ENCODE measurements at places on chromosomes 13 and 19.

DNA sequence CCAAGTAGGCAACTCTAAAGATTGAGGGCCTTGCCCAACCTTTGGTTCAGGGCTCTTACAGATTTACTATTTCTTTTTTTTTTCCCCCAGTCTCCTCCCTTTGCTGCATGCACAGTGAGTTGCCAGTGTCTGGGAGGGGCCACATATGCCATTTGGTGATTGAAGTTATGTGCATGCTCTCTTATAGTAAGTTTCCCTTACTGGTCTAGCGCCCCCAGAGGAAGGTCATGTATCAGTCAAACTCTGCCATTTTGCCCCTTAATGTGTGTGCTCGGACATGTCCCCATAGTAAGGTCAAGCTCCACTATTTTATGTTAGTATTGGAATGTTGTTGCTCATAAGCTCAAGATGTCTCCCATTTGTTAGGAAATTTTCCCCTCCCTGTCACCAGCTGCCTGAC, 1138.0 kb upstream of the SLC10A2 start:
- no peak for DNase-seq

DNA sequence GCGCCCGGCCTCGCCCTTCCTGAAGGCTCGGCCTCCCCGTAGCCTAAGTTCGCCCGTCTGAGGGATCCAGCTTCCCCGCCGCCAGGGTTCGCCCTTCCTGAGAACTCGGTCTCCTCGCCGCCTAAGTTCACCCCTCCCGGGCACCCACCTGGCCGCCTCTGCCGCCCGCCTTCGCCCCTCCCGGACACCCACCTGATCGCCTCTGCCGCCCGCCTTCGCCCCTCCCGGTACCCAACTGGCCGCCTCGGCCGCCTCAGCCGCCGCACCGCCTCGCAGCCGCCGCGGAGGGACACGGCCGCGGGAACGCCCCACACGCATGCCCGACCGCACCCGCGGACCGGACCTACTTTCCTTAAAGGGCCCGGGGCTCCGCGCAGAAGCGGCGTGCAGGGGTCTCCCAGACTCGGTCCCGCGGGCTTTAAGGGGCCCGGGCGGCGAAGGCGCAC, at the start of gene MOB3A:
Gene MOB3A, minus strand, starts transcription at position 293 of the 446 bp plus-strand sequence. CDS start 17,766 bp downstream, outside the sequence.
- DNase-seq: peak; percentile 84

DNA sequence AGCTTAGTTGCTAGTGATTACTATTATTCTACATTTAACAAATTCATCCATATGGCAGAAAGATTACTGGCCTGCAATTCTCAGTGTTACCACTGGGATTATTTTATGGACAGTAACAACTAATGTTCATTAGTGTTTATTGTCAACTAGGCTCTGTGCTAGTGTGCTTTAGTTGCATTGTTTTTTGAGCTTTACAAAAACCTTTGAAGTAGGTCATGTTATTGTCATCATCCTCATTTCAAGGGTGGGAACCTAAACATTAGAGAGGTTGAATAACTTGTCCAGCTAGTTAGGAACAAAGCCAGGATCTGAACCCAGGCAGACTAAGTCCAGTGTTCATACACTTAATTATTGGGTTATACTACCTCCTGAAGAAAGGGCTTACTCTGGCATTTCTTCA, 27.8 kb upstream of the TDRD3 start:
- DNase-seq: peak; percentile 5

DNA sequence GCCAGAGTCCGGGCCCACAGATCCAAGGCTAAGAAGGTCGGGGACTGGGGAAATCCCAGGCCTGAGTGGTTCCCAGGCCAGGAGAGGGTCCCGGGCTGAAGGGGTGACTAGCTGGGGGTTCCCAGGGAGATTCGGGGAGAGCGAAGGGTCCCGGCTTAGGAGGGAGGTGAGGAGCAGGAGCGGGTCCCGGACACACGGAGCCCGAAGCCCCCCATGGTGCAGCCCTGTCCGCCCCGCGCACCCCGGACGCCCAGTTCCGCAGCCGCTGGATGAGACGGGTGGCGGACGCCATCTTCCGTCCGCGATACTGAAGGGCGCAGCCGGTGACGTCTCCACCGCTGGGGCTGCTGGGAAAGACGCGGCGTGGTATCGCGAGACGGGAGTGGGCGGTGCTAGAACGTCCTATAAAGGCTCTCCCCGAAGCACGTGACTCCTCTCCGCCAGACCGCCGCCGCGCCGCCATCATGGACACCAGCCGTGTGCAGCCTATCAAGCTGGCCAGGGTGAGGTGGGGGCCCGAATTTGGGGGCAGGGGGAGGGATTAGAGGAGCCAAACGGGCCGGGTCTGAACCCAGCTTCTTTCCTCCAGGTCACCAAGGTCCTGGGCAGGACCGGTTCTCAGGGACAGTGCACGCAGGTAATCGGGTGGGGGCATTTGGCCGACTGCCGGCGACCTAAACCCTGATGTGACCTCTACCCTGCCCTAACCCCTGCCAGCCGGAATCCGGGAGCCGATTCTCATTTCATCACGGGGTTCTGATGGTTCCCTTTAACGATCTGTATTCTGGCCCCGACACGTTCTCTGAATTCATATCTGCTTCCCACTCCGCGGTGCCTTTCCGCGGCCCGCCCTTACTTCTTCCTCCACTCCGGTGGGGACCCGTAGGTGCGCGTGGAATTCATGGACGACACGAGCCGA, at the start of the genes NDUFA7 and RPS28:
Gene NDUFA7, minus strand, starts transcription at position 309 of the 919 bp plus-strand sequence. Its CDS starts 17 bp downstream, at position 292.
Gene RPS28, plus strand, starts transcription at position 430 of the 919 bp plus-strand sequence. Its CDS starts 35 bp downstream, at position 465.
- DNase-seq: peak; percentile 100

- no peak for DNase-seq
Measured at GRCh38 chr13:72180253-72180952, 313.4 kb upstream of the DACH1 start.

DNA sequence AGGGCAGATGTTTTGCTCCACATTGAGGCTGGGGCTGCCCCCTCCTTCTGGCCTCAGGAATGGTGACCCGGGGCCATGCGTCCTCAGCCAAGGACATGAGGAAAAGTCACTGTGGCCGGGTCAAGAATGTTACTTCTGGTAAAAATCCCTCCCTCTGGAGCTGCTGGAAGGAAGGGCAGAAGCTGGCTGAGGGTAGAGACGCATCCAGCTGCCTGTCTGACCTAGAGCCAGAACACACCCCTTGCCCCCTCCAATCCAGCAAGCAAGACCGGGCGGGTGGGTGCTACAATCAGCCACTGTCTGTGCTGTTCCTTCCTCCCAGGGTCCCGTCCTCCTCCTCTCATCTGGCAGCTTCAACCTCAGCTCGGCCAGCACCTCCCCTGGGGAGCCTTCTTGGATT, 59.0 kb downstream of the PTPRS start:
- no peak for DNase-seq

DNA sequence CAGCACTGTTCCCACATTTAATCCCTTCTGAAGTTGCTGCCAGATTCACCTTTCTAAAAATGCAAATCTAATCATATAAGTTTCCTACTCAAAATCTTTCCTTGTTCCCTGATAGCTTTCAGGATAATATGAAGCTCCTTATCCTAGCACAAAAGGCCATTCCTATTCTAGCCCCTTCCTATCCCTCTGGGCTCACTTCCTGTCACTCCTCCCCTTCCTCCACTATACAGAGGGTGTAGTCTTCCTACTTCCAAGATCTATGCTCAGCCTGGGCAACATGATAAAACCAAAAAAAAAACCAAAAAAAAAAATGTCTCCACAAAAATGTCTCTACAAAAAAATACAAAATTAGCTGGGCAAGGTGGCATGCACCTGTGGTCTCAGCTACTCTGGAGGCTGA, 78.3 kb downstream of the TSC22D1 start:
- DNase-seq: no peak

Measured in inflammatory macrophage treated with lipopolysaccharide for 1 hour (primary cell).